ENCODE measurements at places on chromosomes 16 and 17.

DNA sequence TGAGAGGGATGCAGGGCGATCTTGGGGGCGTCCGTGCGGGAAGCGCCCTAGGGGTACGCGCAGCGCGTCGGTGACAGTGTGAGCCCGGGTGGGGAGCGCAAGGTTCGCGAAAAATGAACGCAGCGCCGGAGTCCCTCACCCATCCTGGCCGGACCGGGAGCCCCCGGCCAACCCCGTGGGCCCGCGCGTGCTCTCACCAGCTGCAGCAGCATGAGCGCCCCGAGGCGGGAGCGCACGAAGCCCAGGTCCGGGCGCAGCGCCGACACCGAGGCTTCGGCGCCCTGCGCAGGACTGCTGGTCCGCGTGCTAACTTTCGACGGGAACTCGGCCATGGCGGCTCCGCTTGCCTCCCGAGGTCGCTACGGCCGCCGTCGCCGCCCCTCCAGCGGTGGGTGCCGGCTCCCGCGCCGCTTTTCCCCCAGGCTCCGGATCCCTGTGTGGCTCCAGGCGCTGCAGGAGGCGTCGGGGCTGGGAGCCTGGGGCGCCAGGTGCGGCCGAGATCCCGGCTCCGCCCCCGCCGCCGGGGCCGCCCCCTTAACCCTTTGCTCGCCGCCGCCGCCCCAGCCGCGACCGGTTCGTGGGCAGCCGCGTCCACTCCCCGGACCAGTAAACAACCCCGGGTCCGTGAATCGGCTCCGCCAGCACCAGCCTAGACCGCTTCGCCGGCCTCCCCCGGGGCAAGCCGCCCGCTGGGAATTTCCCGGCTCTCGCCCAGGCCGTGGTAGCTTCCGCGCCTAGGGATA lies at the start of gene PLLP:
PLLP (minus strand) TSS at position 464 of the 743 bp plus-strand sequence; CDS start at position 332, 132 bp downstream.
- DNase-seq, result no peak

- DNase-seq, result no peak
Measured at GRCh38 chr16:85755929-85756768, 5.3 kb upstream of the C16orf74 start.

- DNase-seq, result no peak
Measured at GRCh38 chr17:50289991-50290702, 15.9 kb downstream of the TMEM92 start.

DNA sequence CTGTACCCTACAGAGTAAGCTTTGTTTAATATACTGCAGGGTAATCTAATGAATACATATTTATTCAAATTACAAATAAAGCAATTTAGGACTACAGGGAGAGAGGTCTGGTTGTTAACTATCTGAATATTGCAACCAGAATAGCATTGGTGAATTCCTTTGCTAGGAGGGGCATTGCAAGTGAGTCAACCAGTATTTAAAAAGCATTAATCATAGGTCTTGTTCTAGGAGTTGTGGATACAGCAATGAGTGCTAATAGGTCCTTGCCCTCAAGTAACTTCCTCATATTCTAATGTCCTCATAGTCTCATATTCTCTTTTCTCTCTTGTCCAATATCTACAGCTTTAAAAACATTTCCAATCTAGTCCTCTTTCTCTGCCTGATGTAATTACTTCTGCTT lies 531.4 kb downstream of the CDH11 start:
- DNase-seq, result no peak

DNA sequence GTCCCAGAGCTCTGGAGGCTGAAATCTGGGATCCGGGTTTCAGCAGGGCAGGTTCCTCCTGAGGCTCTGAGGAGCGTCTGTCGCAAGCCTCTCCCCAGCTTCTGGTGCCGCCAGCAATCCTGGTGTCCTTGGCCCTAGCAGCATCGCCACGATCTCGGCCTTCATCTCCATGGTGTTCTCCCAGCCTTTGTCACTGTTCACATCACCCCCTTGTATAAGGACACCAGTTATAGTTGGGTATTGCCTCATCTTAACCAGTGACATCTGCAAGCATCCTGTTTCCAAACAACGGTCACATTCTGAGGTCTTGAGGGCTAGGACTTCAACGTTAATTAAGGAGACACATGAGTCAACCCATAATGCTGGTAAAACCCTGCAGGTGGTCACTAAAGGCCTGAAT lies 2.8 kb upstream of the PPP1R27 start:
- no peak for DNase-seq

DNA sequence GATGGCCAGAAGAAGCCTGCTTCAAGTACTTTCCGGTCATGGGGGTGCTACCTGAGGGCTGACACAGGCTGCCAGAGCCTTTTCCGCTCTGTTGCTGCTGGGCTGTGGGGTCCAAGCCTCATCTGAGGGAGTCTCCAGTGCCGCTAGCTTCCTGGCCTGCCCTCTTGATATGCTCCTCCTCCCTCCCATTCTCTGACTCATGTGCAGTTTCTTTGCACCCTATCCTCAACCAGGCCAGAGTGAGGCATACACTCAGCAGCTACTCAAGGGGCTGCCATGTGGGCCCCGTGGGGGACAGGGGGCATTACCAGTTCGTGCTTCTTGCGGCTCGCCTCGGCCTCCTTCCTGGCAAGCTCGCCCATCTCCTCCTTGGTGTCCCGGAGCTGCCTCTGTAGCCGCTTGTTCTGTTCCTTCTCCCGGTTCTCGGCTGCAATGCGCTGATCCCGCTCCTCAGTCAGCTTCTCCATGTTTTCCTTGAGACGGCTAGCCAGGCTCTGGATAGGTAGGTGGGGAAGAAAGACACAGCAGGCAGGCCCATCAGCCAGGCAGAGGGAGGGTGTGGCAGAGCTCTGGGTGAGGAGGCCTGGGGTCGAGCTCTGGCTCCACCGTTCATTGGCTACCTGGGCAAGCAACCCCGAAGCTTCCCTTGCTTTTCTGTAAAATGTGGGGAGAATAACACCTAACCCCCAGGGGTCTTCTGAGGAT lies 43.8 kb downstream of the PIPOX start:
- DNase-seq, result no peak

GRCh38 chr16:62041401-62041800 lies 5.2 kb upstream of the CDH8 start:
- DNase-seq, result no peak

- no peak for DNase-seq
Measured at GRCh38 chr16:13797718-13798117, 122.2 kb upstream of the ERCC4 start.

- DNase-seq, result no peak
Measured at GRCh38 chr17:17684906-17685774, 3.9 kb downstream of the RAI1 start.

DNA sequence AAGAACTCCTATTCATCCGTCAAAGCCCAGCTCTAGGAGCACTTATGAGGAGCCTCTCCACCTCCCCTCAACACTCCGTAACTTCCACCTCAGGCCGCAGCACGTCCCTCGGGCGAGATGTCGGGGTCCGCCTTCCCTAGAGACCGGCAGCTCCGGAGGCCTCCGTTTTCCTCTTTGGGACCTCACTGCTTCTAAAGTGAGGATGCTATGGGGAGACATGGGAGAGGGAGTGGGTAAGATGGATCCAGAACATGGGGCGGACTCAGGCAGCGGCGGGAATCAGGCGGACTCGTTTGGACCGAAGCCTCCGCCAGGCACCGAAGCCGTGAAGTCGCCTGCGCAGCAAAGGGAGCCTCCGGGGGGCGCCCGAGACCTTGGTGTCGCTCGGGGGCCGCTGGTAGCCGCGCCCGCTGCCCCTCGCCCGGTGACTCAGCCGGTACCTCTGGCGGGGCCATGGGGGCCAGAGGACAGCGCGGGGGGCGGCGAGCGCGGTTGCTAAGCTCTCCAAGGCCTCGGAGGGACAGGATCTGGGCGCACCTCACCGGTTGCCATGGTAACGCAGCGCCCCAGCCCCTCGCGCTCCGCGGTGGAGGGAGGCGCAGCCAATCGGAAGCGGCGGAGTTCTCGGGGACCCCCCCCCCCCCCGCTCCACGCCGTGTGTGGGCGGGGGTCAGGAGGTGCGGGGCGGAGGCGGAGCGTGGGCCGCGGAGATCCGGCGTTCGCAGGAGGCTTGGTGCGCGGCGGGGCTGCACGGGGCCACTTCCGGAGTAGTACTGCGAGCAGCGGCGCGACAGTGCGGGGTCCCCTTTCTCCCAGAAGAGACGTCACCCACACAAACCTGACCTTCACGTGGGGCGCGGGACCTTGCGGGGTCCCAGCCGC lies 1.3 kb upstream of the HIC1 start:
- DNase-seq, result no peak

GRCh38 chr17:69142175-69142802 lies 594 bp upstream of the ABCA6 start:
- DNase-seq, result no peak

GRCh38 chr16:11175787-11176341 lies 80.1 kb downstream of the SOCS1 start:
- no peak for DNase-seq

DNA sequence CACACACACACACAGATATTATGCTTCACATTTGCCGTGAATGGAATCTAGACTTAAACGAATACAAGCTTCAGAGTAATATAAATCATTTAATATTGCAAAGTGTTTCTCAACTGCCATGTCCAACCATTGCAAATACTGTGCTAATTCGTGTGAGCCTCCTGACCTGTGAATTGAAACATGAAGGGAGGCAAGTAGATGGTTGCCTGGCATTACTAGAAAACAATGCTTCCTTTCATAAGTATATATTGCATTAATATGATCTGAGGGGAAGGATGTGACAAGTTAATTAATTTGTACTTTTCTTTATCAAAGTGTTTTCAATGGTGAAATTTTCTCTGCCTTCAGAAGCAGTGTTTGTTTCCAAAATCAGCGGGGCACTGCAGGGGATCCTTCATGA lies 25.7 kb upstream of the GPR139 start:
- DNase-seq, result no peak

DNA sequence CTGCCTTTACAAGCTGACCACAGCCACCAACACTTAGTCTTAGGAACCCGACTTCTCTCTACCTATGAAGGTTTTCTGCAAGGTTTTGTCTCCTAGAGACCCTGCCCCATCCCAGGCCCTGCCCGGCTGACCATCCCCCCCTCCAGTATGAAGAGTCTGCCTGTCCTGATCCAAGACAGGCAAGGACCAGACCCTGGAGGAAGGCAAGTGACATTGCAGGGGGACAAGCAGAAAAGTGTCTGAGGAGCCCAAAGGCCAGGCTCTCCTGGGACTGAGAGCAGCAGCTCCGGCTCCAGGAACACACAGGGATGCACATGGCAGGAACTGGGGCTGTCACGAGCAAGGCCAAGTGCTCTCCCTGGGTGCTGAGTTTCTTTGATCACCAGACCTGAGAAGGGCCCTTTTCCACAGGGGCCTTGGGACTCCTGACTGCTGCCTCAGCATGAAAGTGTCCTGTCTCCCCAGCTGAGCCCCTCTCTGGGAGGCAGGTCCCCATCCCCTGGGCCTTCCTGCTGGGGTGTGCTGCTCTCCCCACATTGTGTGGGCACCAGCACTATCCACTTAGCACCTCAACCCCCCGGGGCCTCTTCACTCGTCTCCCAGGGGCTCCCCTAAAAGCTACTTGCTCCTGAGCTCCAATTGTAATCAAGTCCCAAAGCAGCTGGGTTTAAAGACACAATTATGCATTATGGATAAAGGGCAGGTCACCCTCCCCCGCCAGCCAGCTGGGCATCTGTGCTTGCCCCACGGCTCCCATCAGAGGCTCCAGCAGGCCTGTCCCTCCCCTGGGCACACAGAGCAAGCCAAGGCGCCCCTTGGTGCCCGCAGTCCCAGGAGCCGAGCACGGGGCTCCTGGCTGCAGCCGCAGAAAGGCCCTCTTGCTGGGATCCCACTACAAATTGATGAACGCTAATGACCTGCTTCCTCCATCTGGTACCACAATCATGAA lies 11.6 kb upstream of the CACNG4 start:
- no peak for DNase-seq

- DNase-seq, result no peak
Measured at GRCh38 chr16:79628501-79628975, 28.0 kb upstream of the MAF start.

DNA sequence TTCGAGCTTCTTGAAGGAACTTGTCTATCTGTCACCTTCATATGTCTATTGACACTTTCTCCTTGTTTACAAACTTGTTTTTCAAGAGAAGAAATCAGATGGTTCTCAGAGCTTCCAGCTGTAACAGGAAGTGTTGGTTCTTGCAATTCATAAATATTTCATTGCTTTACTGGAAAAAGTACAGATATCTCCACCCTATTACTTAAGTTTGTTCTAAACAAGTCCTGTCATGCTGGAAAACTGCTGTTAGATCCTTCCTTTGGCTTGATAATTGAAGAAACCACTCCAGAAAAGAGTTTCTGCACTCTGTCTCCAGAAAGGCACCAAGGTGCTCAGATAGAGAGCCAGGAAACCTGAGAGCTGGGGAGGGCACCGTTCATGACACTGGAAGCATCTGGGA lies 181.6 kb downstream of the DNAH9 start:
- no peak for DNase-seq

DNA sequence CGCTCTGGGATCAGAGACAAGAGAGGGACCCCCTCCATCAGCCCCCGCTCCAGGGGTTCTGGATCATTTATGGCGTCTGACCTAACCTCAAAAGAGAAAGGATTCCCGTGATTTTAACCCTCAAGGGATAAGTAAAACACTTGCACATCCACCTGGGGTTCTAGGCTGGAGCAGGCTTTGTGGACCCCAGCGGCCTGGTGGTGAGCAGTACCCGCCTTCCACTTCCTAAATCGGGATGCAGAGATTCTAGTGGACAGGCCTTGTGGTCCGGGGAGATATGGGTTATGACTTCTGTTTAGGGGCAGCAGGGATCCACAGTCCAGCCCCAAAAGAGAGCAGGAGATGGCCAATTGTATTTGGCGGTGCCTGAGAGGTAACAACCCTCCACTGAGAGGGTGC lies 684 bp upstream of the PITPNM3 start:
- DNase-seq, result no peak

- no peak for DNase-seq
Measured at GRCh38 chr16:82699711-82700495, 73.1 kb downstream of the CDH13 start.

DNA sequence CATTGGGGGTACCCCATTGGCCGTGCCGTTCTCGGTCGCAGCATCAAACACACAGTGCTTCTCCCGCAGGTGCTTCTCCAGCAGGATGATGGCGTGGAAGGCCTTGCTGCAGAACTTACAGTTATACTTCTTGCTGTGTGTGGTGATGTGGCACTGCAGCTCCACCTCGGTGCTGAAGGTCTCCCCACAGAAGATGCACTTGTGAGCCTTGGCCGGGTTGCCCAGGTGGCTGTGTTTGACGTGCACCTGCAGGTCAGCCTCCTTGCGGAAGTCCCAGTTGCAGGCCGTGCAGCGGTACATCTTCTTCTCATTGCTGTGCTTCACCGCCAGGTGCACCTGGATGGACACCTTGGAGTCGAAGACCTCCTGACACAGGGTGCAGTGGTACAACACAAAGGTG lies 219.3 kb downstream of the ZNF423 start:
- DNase-seq, result no peak

DNA sequence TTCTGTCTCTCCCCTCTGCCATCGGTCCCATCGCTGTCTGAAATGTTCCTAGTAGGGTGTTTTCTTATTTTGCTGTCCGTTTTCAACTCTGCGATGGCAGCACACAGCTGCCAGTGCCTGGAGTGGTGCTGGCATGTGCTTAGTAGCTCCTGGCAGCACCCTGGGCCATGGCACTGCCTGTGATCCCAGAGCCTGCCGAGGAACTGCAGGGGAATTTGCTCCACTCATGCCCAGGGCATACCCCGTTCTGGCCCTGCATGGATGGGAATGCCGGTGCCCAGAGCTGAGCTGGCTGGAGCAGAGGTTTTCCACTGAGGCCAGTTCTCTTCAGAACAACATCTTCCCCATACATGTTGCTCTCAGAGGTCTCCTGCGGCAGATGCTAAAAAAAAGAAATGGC lies 43.1 kb downstream of the GPT2 start:
- DNase-seq, result no peak

- no peak for DNase-seq
Measured at GRCh38 chr16:78655331-78656113, 556.1 kb downstream of the WWOX start.
